ENCODE measurements at places on chromosomes 16 and 17.

DNA sequence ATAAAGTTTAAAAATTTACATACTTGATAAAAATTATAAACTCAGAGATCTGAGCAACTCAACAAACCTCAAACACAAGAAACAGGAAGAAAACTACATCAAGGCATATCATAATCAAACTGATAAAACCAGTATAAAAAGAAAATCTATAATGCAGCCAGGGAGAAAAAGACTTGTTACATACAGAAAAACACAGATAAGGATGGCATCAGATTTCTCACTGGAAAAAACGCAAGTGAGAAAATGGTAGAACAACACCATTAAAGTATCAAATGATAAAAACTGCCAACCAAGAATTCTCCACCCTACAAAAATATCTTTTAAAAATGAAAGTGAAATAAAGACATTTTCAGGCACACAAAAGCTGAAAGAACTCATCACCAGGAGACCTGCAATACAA, 71.0 kb downstream of the CACNG1 start:
- DNase-seq = no peak

DNA sequence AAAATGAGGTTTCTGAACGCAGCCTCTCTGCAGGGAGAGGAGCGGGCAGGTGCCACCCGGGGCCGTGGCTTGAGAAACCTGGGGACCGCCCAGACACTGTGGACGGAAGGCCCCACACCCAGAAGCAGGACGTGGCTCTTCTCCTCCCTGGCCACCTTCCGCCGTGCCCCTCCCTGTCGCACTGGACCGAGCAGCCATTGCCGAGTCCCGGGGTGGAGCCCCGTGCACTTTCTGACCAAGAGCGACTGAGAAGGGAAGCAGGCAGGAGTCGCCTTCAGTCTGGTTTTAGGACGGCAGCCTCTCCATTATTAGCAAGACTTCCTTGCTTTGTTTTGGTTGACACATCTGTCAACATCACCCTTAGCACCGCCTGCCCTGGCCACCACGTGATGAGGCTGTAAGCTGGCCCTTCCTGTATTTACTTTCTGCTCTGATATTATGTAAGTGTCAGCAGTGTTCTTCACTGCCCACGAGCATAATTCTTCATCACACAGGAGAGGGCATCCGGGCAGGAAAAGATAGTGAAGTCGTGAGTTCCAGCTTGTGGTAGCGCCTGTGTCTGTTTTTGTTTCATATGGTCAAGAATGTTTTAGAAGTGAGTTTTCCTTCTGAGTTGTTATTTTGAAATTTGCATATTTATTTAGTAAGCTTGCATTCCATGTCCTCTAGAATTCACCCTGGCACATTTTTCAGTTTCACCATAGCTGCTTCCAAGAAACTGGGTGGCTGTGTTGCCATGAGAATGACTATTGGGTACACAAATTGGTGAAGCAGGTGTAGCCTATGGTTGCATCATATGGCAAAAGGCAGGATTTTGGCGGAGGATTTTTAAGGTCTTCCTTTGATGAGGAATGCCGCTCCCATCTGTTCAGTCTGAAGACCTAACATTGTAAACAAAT, 1.0 kb downstream of the HERPUD1 start:
- peak; percentile 87 for DNase-seq

- DNase-seq = no peak
These were observed 3.1 kb downstream of the MMP2 start for GRCh38 chr16:55482056-55482455.

DNA sequence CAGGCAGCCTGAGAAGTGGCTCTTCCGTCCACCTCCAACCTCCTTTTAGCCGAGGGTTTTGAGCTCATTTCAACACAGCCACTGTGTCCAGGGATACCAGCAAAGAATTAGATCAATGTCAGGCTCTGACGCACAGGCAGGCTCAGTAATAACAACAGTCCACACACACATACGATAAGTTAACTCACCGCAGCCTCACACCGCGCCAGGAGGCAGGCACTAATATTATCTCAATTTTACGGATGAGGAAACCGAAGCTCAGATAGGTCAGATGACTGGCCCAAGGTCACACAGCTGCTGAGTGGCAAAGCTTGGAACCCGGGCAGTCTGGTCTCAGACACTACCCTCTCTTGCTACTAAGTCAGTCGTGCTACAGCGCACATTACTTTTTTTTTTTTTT, 22.9 kb downstream of the ABR start:
- DNase-seq = no peak

DNA sequence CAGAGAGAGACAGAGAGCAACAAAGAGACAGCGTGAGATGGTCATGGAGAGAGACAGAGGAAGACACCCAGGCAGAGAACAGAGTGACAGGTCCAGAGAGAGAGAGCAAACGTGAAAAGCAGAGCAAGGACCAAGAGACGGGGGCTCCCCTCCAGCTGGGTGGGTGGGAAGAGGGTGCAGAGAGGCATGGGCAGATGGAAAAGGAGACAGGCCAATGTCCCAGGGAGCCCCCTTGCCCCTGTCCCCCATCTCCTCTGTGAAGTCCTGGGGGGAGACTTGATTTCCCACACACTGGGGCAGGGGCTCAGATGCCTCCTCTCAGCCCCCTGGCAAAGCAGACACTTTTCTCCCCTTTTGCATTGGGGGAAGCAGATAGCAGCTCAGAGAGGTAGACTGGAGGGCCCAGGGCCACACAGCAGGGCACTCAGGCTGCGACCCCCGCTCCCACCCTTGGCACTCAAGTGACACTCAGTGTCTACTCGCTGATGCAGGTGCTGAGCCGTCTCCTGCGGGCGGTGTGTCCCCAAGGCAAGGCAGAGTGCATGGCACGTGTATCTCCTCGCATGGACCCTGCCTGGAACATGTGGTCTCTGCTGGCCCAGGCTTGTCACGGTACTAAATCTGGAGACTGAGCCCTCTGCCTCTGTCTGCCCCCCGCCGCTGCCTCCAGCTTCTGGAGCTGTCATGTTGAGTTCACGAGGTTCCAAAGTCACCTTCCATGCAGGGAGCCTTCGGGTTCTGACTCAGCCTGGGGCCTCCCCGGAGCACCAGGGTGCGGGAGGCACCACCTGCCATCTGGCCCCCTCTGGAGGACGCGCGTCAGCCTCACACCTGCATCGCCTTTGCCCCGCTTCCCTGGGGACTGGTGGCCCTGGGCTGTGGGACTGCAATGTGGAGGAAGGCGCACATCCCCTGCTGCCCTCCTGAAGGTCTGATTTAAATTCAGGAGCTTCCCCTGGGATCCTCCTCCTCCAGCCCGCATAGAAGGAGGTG, 215.9 kb upstream of the GSE1 start:
- no peak for DNase-seq
